ENCODE measurements at places on chromosomes 16 and 17. TPM values are rescaled to one million over a fixed set of nuclear protein-coding genes. Genes with fewer than 3 reads are reported as not detected.

The ARL5C gene
- not detected for total RNA-seq

The CTRL gene
- 1.9 TPM for total RNA-seq

The SMARCD2 gene
- total RNA-seq: 56.4 TPM

The MYCBPAP gene
- total RNA-seq: 0.35 TPM

The KANSL1 gene
- total RNA-seq: 22.4 TPM

The RASD1 gene
- 4.9 TPM for total RNA-seq

All from A549 treated with AZD2906 at 1 μM for 4 hours (cell line).